ENCODE measurements at places on chromosomes 6 and 20.
A peak's percentile ranks its signal among the peaks of the same experiment; 100 is the strongest.

DNA sequence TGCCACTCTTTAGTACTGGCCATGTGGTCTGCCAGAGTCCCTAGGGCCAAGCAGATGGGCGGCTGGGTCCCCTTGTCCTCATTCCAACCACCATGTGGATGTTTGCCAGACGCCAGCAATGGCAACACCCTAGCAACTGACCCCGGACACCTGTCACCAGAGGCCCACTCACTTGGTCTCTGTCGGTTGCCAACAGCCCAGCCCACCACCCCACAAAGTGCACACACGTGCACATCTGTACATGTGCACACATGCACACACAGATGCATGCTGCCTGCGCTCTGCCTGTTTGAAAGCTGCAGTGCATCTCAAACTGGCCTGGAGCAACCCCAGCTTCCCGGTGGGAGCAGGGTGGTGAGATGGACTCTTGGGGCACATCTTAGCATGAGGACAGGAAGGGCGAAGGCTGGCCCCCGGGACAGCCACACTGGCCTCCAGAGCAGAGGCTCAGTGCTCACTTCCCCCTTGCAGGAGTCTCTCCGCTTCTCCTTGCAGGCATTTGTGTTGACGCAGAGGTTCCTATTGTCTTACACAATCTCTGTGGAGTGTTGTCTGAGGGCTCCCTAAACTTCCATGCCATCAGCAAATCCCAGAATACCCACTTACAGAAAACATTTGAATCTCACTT lies 54.0 kb downstream of the PSMG4 start:
- no peak for DNase-seq

- DNase-seq: no peak
These were observed 132.4 kb upstream of the STXBP5 start for GRCh38 chr6:147071776-147072175.

- no peak for DNase-seq
These were observed 37.8 kb downstream of the EIF2S2 start for GRCh38 chr20:34074101-34074760.

GRCh38 chr6:16103722-16104121 lies 25.2 kb upstream of the MYLIP start:
- no peak for DNase-seq

DNA sequence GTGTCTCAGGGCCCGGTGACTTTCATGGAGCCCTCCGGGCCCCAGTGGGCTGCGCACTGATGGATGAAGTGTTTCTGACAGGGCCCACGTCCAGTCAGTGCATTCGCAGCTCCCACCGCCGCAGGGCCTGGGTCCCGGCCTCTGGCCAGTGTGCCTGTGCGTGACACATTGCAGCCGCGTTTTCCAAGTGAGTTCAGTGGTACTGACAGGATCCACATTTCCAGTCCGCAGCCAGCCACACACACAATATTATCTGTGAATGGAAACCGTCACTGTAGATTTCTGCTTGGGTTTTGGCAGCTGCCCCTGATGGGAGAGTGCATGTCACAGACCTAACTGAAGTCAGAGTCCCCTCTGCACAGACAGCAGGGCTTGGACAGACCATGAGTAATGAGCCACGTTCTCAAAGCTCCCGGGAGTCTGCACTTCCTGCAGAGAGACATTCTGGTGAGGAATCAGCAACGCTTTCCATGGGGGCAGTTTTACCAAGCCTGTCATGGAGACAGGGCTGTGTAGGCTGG lies 171.4 kb downstream of the MYLK4 start:
- no peak for DNase-seq

DNA sequence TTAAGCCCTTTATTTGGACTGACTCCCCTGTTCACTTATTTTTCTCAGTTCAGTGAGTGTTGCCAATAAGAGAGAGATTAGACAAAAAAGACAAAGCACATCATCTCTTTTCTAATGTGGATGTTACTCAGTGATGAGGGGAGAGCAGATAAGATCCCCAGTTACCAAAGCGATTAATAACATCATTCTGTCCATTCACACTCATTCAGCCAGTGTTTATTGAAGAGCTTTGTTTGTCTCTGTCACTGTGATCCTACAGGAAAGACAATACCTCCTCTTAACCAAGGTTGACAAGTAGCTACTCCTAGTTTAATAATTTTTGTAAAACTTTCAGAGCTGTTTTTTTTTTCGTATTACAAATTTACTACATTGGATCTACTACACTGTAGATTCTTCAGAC lies 163.0 kb downstream of the EYA4 start:
- DNase-seq: no peak

GRCh38 chr6:71345476-71346333 lies 57.1 kb downstream of the OGFRL1 start:
- no peak for DNase-seq

- no peak for DNase-seq
These were observed 91.2 kb downstream of the RTN4IP1 start for GRCh38 chr6:106538145-106538544.

- no peak for DNase-seq
These were observed 134.6 kb upstream of the CCN2 start for GRCh38 chr6:132085731-132086130.

DNA sequence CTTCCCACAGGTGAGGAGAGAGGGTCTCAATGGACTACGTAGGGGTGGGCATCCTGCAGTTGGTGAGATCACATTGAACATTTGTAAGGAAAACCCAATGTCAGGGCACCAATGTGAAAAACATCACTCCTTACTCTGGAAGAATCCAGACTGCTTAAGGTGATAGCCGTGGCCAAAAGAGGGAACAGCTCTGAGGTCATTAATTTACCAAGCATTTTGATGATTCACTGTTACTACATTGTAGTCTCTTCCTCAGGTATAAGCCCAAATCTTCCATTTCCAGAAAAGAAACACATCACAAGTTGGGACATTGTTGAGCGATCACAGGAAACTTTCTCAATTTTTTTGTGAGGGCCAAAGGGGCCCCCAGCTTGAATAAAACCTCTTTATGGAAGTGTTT lies 61.1 kb upstream of the SPTLC3 start:
- no peak for DNase-seq

GRCh38 chr6:139392794-139393193 lies 18.3 kb upstream of the CITED2 start:
- DNase-seq: no peak

DNA sequence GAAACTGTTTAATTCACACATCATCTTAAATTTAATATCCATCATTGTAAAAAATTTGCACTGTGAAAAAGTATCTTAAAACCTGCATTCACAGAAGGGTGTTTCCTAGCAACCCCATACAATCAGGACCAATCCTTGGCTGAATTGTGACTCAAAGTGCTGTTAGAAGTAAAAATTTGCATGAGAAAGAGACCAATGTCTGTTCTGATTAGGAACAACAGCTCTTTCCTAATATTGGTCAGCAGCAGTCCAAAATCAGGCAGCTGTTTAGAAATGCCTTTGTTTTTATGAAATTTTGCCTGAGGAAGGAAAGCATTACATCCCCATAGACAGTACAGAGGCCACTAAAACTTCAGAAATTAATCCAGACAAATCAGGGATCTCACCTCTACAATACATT lies 987.0 kb downstream of the HACE1 start:
- DNase-seq: no peak

DNA sequence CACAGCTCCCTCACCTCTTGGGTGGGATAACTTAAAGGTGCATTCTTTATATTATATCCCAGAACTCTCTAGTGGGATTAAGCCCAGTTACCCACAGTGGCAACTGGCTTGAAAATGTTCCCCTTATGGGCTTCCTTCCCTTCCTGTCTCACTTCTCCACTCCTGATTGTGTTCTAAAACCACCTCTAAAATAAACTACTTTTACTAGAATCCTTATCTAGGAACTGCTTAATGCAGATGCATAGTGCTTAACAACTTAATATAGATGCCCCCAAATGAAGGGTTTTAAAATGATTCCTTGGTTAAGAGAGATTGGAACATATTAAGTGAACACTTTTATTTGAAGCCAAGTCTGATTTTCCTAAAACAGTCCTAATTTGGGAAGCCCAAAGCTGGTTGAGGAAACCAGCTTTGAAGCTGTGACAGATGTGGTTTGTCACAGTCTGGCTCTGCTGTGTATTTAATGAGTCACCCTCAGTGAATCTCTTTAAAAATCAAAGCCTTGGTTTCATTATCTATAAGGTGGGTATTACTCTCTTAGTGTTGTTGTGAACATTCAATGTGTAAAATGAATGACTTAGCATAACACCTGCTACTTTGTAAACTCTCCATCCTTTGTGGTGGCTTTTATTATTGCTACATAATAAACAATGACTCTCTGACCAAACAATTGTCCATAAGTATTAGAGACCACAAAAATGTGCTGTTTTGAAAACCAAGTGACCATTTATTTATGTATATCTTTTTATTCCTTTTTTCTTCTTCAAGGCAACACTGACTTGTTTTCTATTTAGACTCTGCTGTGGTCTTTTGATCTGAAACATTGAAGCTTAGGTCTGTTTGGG lies 24.4 kb downstream of the PLCB1 start:
- DNase-seq: no peak

- no peak for DNase-seq
These were observed 60.6 kb downstream of the IGF2R start for GRCh38 chr6:160029525-160029924.

- DNase-seq: no peak
These were observed 143.5 kb upstream of the AKAP12 start for GRCh38 chr6:151096255-151096612.

GRCh38 chr6:49582529-49582928 lies 32.1 kb downstream of the C6orf141 start:
- DNase-seq: no peak

- no peak for DNase-seq
These were observed 30.2 kb downstream of the CHRNA4 start for GRCh38 chr20:63330940-63331339.

GRCh38 chr6:150517175-150517574 lies 82.5 kb upstream of the PLEKHG1 start:
- no peak for DNase-seq

GRCh38 chr20:32456869-32457478 lies 98.8 kb downstream of the ASXL1 start:
- peak; percentile 66 for DNase-seq

DNA sequence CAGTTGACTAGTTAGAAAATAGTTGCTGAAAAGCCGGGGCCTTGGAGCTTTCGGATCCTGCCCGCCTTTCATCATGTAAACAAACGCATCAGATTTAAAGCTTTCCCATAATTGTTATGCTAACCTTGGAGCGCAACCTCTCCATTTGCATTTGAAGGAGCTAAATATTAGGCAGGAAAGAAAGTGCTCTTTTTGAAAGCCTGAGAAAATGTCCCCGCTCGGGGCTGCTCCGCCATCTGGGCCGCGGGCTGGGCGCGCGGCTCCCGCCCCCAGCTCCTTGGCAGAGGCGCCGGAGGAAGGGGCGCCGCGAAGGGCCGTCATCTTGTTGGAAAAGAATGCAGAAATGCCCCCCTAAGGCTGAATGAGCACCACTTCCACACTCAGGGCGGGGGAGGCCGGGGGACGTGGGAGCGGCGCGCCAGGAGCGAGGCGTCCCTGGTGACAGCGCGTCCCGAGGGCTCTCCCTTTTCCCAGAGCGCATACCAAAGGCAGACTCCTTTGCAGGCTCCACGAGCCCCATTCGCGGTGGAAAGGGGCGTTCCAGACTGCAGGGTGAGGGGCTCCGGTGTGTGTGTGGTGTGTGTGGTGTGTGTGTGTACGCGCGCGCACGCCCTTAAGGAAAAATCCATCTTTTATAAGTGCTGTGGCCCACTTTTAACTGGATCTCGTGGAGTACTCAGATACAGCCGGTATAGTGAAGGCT lies 145.6 kb upstream of the ID4 start:
- DNase-seq: peak; percentile 47

GRCh38 chr6:157798851-157799250 lies 24.2 kb upstream of the SNX9 start:
- no peak for DNase-seq

DNA sequence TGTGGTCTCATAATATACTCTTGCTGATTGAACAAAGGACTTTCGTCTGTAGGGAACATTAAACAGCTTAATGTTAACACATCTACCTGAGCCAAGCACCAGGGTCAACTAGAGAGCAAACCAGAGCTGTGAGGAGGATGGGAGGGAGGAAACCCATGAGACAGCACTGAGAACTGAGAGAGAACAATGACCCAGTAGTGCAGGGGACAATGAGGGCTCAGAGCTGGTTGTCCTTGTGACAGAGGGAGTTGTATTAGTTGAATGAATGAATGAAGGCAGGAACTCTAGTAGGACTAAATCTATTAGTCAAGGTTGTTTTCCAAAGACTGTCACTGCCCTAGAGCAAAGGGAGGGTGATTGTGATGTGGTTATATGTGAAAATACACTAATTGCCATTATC lies 28.2 kb upstream of the GSTA4 start:
- DNase-seq: no peak

DNA sequence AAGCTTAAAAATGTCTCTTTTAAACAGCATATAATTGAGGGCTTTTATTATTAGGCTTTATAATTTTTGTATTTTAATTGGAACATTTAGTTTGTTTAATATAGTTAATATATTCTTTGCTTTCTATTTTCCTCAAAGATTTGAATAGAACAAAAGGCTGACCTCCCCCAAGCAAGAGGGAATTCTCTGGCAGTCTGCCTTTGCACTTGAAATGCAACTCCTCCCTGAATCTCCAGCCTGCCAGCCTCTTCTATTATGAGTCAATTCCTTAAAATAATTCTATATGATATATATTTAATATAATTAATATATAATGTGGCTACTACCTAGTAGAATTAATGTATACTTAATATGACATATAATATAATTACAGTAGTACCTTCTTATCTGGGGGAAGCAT lies 69.2 kb downstream of the PTPRA start:
- no peak for DNase-seq

- DNase-seq: no peak
These were observed 59.8 kb downstream of the FAM120B start for GRCh38 chr6:170366248-170366960.

GRCh38 chr20:4821590-4821989 lies 99.9 kb downstream of the PRND start:
- DNase-seq: no peak

- DNase-seq: no peak
These were observed 28.9 kb downstream of the TPD52L1 start for GRCh38 chr6:125182237-125183008.

GRCh38 chr6:37130704-37131103 lies 39.2 kb upstream of the PIM1 start:
- no peak for DNase-seq
